ENCODE measurements at places on chromosomes 6 and 20.

DNA sequence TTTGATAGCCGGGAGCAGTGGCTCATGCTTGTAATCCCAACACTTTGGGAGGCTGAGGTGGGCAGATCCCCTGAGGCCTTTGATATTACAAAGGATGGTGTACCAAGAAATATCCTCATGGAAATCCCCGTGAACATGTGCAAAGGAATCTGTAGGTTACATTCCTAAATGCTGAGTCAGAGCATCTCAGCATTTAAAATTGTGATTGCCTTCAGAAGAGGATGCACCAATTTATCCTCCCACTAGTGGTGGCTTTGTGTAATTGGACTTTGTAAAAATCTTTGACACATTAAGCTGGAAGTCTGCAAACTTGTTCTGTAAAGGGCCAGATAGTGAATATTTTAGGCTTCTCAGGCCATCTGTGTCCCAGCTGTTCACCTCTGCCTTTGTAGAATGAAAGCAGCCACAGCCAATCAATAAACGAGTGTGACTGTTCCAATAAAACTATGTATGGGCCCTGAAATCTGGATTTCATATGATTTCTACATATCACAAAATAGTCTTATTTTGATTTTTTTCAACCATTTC lies 11.8 kb downstream of the TMEM14B start:
- DNase-seq: no peak

GRCh38 chr6:73747289-73747688 lies 51.3 kb downstream of the CD109 start:
- no peak for DNase-seq

GRCh38 chr6:71496722-71497033 lies 208.1 kb downstream of the OGFRL1 start:
- DNase-seq: no peak

DNA sequence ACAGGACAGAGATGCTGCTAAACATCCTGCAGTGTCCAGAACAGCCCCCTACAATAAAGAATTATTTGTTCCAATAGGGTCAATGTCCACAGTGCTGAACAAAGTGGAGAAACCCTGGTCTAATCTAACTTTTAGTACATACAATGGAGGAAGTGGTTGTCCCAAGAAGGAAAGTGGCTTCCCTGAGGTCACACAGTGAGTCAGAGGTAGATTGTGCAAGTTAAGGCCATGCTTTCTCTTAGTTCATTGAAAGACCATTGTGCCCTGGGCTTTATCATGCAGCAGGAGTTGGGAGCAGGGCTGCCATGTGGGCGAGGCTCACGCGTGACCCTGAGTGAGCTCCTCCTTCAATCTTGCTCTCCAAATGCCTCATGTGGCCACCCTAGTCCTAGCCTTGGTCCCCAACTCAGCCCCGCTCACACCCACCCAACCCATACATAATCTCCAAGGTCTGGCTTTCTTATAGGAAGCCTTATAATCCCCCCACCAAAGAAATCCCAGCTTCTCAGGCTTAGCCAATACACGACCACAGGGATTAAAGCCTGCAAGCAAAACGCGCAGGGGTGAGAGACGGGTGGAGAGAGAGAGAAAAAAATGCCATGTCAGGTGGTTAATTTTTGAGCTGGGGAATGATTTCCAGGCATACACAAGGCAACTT lies 19.9 kb downstream of the SLC13A3 start:
- no peak for DNase-seq

- DNase-seq: no peak
Measured at GRCh38 chr6:15668918-15669317, 6.1 kb upstream of the DTNBP1 start.

DNA sequence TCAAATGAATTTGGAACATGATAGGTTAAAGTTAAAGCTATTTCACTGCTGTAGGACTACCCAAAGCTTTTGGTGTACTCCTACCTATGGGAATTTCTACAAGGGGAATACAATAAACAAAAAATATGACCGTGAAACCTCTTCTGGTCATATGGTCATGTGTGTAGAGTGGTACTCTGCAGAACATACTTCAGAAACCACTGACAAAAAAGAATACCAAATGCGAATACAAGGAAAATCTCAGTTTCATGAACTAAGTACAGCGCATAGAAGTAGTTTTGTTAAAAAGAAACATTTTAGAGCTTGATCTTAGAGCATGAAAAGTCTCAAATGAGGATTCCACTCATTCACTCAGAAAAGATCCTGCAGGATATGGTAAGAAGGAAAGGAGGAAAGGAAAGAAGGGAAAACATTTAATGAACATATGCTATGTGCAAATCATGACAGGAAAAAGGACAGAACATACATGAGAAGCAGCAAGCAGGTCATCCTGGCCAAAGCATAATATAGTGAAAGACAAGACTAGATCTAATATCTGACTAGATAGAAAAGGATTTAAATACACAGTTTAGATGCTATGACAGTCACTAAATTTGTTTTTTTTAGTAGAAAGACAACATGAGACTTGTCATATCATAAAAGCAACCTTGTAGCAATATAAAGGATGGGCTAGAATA lies 36.5 kb downstream of the SNX14 start:
- DNase-seq: no peak

DNA sequence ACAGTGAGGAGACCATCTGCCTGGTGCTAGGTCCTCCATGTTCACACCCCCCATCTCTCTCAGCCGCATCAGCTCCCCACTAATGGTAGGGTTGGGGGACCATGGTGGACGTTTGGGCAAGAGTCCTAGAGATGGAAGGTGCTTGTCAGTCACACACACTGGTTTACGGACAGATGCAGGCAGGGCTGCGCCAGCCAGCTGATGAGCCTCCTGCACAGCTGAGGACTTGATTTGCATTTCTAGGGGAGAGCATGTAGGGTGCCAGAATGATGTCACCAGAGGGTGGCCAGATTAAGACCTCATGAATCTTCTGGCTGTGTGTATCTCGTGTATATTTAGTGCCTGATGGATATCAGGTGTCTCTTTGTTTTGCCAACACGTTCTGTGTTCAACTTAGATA lies 28.6 kb downstream of the CST8 start:
- DNase-seq: no peak

GRCh38 chr6:110544472-110544871 lies 68.1 kb upstream of the SLC22A16 start:
- DNase-seq: no peak

DNA sequence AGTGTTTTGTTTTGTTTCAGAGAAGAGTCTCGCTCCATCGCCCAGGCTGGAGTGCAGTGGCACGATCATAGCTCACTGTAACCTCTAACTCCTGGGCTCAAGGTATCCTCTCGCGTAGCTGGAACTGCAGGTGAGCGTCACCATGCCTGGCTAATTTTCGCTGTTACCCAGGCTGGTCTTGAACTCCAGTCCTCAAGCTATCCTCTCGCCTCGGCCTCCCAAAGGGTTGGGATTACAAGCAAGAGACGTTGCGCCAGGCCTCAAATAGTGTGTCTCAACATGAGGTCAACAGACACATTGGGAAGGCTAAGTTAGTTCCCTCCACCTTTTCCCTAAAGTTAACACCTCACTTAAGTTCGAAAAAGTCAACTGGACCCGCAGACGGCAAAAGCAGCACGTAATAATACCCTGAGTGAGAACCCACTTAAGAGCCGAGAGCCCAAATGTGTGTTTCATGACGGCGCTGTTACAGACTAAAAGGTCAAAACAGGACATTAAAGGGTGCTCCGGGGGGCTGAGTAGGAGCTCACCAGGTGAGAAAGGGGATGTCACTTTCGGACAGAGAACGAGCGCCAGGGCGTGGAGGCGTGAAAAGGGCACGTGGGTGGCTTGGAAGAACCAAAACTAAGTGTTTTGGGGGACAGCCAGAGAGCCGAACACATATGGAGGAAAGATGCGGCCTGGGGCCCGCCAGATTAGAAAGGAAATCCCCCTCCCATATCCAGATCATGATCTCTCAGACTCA lies 499 bp downstream of the TTI1 start:
- DNase-seq: peak; percentile 43

GRCh38 chr6:78909391-78909790 lies 42.0 kb downstream of the IRAK1BP1 start:
- no peak for DNase-seq

DNA sequence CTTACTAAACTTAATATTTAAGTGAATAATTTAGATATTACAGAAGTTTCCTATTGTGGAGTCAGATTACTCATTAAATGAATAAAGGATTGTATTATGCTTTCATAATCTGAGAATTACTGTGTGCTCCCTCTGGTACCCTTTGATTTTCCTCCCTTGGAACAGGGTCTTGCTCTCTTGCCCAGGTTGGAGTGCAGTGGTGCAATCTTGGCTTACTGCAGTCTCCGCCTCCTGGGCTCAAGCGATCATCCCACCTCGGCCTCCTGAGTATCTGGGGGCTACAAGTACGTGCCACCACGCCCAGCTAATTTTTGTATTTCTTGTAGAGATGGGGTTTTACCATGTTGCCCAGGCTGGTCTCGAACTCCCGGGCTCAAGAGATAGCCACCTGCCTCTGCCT lies 9.6 kb downstream of the WTAP start:
- DNase-seq: no peak

- DNase-seq: no peak
Measured at GRCh38 chr20:6576726-6577125, 190.8 kb upstream of the BMP2 start.

DNA sequence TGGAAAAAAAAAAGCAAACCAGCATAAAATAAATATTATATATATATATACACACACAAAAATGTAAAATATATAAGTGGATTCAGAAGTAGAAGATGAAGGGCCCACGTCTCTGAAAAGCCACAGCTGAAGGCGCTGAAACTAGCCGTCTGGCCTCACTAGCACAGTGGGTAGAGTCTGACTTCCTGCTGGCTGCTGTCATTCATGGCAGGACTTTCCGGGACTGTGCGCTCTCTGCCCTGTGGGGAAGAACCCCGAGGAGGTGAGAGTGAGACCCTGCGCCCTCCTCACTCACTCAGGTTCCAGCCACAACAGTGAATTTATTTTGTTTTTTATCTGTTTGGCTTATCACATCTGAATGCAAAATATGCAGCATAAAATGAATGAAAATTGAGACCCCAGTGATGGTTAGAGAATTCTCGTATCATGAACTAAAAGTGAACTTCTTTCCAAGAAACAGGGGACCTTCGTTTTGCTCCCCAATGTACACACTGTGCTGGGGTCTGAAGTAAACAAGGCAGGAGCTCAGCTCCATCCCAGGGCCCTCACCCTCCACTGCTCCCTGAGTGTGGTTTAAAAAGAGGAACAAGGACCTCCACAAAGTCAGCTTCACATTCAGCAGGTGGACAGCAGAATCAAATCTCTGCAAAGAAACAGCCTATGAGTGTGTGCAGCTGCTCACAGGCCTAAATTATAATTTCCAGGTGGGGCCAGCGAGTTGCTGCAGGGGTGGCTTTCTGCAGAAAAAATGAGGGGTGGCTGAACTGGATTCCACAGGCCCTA lies 1.3 kb upstream of the RAMACL start:
- DNase-seq: no peak

All from NCI-H526 treated with DMSO at 0.1 percent for 48 hours (cell line).